ENCODE measurements at places on chromosomes 3 and 15.

DNA sequence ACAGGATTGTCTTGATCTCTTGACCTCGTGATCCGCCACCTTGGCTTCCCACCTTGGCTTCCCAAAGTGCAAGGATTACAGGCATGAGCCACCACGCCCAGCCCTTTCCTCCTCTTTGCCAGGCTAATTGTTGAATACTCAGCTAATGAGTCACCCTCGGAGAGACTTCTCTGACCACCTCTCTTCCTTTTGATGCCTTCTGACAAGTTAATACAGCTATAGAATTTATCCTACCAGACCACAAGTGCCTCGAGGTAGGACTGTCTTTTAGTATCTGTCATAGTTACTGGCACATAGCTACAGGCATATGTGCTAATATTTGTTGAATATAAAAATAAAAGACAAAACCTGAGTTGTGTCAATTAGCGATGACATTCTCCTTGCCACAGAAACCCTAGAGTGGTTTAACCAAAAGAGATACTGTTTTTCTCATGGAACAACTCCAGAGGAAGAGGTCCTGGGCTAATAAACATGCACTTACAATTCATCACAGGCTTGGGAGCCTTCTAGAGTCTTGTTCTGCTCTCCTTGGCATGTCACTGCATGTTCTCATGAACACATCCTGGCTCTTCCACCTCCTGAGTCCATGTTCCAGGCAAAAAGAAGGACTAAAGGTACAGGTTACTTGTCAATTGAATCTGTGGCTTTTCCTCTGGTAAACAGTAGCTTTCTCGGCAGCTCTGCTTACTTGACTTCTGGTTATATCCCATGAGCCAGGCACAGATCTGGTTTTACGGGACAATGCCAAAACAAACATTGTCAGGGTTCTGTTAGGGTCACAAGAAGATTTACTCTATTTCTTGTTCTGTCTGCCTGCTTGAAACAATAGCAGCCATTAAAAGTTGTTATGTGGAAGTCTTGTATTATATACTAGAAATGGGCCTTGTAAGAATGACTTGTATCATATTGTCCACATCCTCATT is 332.3 kb downstream of the THSD4 start:
- peak; percentile 40 for DNase-seq

- no peak for DNase-seq
Observed at GRCh38 chr15:63539521-63539920, 35.1 kb downstream of the USP3 start.

DNA sequence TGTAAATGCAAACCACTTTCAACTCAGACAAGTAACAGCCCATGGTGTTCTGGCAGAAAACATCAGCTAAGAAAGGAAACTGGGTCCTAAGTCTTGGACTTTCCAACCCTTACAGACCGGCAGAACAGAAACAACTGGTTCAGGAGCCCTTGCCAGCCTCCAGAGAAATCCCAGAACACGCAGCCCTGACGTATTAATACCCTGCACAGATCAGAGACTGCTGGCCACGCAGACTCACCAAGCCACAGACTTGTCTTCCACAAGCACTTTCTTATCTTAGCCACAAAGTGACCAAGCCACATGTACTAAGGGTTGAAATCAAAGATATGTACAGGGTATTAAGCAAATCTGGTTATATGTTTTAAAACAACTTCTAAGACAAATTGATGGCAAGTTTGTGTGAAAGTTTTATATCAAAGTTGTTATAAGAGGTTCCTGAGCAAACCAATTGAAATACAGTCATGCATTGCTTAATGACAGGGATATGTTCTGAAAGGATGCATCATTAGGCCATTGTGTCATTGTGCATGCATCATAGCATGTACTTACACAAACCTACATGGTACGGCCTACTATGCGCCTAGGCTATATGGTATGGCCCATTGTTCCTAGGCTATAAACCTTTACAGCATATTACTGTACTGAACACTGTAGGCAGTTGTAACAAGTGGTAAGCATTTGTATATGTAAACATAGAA is 36.8 kb downstream of the BTD start:
- no peak for DNase-seq

- DNase-seq: peak; percentile 63
Observed at GRCh38 chr3:126782536-126782935, 78.5 kb downstream of the CHCHD6 start.

GRCh38 chr15:58517252-58517681 is 85.5 kb downstream of the LIPC start:
- no peak for DNase-seq

GRCh38 chr3:139297588-139298311 is 46.1 kb upstream of the MRPS22 start:
- DNase-seq: no peak

DNA sequence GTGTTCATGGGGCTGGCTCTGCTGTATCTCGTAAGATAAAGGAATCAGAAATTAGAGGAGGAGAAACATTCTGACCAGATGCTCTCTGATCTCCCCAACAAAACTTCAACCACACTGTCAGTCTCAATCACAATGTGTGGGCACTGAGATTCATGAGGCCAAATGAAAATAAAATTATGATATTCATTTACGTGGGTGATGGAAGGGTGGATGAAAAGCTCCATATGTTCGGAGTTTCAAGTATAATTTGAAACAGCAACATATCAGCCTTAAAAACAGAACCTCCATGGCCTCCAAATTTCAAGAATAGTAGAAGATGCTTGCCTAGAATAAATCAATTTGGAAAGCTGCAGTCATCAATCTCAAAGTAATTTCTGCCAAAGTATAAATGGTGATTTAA is 363.7 kb downstream of the MAGI1 start:
- no peak for DNase-seq

DNA sequence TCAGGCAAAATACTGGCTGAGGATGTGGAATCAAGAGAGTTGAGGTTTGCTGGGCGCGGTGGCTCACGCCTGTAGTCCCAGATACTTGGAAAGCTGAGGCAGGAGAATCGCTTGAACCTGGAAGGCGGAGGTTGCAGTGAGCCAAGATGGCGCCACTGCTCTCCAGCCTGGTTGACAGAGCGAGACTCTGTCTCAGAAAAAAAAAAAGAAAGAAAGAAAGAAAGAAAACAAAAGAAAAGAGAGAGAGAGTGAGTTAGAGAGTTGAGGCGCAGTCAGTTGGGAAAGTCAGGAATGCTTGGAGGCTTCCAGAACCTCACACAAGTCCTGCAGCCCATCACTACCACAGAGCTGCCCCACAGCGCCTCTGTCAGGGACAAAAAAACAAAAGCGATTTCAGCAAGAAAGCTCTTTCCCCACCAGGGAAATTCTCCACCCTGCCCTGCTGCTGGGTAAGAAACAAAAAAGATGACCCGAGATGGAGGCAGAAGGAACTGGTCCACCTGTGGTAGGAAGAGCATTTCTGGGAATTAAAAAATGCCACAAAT is 13.8 kb downstream of the HDC start:
- DNase-seq: no peak

Data from brain microvascular endothelial cell (primary cell).